Activated CD8-positive, alpha-beta T cell treated with anti-CD3 and anti-CD28 coated beads for 36 hours (primary cell): ENCODE measurements at places on chromosomes 16 and 17. TPM values are rescaled to one million over a fixed set of nuclear protein-coding genes. Genes with fewer than 3 reads are reported as not detected.

GRCh38 chr17:30170415-30170987 lies 53.9 kb downstream of the NSRP1 start:
- peak overlapping the region; percentile 34 for H3K27ac ChIP-seq
- H3K27me3 ChIP-seq: no peaks in the 10 kb centered on the region
- H3K36me3 ChIP-seq: peaks cover 22% of the 10 kb centered on the region
- no peak overlapping the region for H3K4me3 ChIP-seq
- H3K4me1 ChIP-seq: peaks cover 33% of the 10 kb centered on the region
- DNase-seq: no peak

DNA sequence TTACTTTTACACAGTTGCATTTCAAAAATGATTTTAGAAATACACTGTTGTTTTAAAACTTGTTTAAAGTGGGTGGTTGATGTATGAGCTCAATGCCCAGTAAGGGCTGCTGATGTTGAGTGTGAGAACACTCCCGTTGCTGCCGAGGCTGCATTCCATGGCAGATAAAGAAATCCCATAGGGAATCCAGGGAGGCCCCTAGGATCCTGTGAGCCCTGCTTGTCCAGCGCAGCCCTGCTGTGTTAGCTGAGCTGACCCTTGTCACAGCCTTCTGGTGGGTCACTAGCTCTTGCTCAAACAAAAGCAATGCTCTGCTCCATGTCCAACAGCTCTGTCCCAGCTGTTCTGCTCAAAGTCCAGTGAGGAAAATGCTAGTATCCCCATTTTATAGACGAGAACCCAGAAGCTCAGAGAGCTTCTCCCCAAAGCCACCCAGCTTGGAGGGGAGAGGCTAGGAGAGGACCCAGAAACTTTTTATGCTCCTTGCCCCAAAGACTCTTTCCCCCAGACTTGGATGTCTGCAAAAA lies 18.6 kb upstream of the COL1A1 start:
- no peaks in the 10 kb centered on the region for H3K36me3 ChIP-seq
- H3K27me3 ChIP-seq: no peaks in the 10 kb centered on the region
- H3K27ac ChIP-seq: no peak overlapping the region

The SLC13A2 gene
- total RNA-seq: not detected

The TBC1D26 gene
- 0.76 TPM for total RNA-seq

The TBC1D3G gene
- not detected for total RNA-seq

The TBC1D3 gene
- not detected for total RNA-seq
